Stimulated activated CD8-positive, alpha-beta memory T cell treated with anti-CD3 and anti-CD28 coated beads, Interleukin-4, amount 100 ng/mL, for 1 hour (primary cell): ENCODE measurements at places on chromosomes 3 and 15.

- no peak for DNase-seq
Measured at GRCh38 chr3:13722178-13722577, 157.7 kb downstream of the WNT7A start.

GRCh38 chr3:123447749-123448517 lies 957 bp downstream of the ADCY5 start:
- no peak for DNase-seq

- DNase-seq = no peak
Measured at GRCh38 chr3:190502946-190503345, 10.9 kb upstream of the IL1RAP start.

GRCh38 chr3:160078533-160078932 lies 89.9 kb downstream of the IL12A start:
- no peak for DNase-seq

DNA sequence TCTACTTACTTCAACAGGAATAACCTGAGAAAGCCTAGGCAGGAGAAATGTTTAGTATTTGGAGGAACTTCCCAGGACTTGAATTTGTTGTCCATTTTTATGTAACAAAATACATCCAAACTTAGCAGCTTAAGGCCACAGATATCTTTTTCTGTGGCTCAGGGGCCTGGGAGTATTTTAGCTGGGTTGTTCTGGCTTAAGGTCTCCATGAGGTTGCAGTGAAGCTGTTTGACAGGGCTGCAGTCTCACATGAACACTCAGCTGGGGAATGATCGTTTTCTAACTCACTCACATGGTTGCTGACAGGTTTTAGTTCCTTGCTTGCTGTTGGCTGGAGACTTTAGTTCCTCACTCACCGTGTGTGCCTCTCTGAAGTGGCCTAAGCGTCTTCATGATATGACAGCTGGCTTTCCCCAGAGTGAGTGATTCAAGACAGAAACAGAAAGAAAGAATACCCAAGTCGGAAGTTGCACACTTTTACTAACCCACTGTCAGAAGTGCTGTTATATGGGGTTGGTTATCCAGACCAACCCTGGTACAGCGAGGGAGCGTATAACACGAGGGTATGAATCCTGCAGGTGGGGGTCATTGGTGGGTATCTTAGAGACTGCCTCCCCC lies 229.7 kb upstream of the TBL1XR1 start:
- DNase-seq = no peak

DNA sequence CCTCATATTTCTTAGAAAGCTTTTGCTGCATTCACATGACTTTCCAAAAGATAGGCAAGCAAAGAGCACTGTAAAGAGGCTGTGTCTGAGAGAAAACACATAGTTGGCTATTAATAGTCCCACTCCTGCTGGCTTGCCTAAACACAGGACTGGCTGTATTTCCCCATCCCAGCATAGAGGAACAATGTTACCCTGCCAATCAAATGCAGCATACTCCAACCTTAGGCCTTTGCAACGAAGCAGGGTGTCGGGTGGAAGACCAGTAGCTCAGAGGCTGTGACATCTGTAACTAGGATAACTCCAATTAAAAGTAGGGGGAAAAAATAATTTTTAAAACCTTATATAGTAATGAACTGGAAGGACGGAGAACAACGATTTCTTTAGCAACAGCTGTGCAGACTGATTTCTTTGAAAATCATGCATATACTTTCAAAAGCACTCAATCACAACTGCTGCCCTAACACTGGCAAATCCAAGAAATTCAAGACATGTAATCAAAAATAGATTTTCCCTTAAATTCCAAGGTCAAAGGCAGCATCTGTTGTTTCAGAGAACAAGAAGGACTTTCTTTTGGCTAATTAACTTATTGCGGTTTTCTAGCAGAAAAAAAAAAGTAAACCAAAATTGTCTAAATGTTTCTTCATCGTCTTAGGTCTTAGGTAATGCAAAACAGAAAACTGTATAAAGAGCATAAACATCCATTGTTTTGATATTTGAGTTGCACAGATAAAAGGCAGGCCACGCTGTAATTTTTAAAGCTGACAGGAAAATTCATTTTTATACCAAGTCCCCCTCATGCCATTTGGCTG lies 139.3 kb downstream of the TNIK start:
- no peak for DNase-seq

DNA sequence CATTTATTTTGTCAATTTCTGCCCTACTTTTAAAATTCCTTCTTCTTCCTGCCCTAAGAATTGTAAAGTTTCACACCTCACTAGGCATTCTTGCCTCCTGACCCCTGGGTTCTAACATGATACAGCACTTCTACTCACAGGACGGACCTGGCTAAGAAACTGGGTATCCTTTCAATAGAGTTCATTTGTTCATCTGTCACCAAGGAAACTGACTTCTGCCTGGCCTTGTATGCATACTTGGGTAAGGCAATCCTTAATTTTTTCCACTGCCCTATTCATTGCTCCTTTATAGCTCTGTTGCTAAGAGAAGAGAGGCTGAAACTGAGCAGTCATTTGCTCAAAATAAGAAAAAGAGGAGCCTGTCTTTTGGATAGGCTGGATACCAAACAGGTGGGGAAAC lies 3.3 kb downstream of the RGMA start:
- no peak for DNase-seq

GRCh38 chr3:183698756-183699155 lies 1.2 kb downstream of the YEATS2 start:
- no peak for DNase-seq

GRCh38 chr15:81362790-81363189 lies 11.2 kb downstream of the TMC3 start:
- DNase-seq = no peak

DNA sequence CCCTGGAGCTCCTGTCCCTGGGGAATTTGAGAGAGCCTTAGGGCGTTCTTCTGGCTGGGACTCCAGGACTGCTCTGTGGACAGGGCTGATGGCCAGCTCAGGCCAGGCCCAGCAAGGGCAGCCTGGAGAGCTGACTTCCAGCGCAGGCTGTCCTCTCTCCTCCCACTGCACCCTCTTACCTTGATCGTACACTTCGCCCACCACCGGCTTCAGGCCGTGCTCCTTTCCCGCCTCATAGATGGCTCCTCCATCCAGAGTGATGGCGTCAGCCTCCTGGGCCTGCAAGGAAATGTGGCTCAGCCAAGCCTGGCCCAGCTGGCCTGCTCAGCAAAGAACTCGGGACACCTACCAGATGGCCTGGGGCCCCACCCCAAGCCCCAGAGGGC lies 3.1 kb downstream of the MELTF start:
- no peak for DNase-seq

- no peak for DNase-seq
Measured at GRCh38 chr3:158097593-158098308, 8.5 kb downstream of the SHOX2 start.

GRCh38 chr15:80487839-80488390 lies 83.7 kb downstream of the ARNT2 start:
- DNase-seq = no peak

GRCh38 chr3:18424729-18425640 lies at the start of gene SATB1:
TSS of gene SATB1 (minus strand) at chr3:18425339. CDS start at chr3:18420967, 4,372 bp downstream.
- peak; percentile 32 for DNase-seq

- DNase-seq = no peak
Measured at GRCh38 chr3:81760215-81760614, 1.2 kb downstream of the GBE1 start.

DNA sequence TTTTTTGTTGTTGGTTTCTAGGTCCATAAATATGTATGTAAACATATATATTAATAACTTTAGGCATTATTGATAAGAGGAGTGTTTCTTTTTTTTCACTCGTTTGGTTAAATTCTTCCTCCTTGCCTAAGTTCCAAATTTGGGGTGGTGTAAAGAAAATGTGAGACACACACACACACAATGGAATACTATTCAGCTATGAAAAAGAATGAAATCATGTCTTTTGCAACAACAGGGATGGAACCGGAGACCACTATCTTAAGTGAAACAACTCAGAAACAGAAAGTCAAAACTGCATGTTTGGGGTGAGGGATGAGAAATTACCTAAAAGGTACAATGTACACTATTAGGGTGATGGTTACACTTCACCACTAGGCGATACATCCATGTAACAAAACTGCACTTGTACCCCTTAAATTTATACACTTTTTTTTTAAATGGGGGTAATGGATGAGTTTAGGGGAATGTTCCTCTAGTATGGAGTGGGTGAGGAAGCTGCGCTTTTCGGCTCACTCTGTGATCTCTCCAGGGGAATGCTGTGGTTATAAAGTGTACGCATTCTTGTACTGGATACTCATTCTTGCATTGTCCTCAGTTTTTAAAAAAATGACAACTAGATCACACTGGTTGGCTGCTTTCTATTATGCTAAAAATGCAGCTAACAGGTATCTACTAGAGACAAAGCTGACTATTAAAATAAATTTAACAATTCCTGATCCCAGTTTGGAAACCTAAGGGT lies 50.8 kb upstream of the PPARG start:
- no peak for DNase-seq

DNA sequence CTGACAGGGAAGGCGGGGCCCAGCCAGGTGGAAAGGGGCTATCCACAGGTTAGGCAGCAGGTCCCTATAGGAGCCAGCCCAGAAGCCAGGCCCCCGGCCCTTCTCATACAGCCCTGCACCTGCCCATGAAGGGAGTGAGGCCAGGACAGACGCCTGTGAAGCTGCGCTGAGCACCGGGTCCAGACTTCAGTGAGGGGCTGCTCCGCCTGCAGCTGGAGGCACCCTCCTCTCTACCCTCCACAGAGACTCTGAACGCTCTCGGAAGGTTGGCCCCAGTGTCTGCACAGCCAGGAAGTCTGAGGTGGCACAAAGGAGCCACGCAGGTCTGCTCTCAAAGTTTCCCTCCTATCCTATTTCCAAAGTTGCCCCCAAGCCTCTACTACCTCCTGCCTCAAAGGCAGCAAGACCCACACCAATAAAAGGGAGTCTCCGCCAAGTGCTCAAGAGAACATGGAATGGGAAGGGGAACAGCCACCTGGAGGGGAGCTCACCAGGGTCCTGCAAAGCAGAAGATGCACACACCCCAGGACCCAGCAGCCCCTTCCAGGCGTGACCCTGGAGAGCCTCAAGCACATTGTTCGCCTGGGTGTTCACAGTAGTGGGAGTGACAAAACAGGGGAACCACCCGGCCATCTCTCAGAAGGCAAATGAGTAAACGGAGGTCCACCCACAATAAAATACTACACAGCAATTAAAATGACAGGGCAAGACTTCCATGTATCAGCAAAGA lies 19.5 kb downstream of the XXYLT1 start:
- DNase-seq = no peak

DNA sequence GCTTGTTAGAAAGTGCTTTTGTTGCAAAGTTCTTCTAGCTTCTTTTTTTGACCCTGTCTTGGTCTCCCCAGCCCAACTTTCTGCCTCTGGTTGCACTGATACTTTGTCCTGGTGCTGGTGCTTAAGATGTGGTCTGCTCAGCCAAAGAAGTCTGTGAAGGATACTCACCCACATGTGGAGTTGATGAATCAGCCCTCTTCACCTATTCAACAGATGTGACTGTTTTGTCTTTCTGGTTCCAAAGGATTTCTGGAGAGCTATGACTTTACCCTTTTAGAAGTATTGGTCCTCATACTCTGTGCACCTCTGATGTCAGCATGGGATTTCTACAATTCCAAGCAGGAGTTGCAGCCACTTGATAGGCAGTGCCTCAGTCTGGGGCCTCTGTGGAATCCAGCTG lies 84.1 kb downstream of the PCCB start:
- DNase-seq = no peak

DNA sequence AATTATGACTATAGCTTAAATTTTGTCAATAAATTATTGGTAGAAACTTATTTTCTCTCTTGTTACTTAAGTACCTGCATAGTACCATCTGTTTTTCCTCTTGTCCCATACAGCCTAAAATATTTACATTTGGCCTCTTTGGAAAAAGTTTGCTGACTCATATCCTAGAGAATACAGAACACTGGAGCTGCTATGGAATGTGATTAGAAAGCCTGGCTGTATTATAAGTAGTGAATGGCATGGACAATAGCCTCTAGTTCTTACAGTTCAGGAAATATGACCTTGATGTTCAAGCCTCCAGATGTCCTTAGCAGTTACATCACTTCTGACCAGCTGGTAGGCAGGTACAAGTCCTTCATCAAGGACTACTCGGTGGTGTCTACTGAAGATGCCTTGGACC lies 28.3 kb downstream of the ST8SIA2 start:
- no peak for DNase-seq
